ENCODE measurements at places on chromosomes 3 and 15. TPM values are rescaled to one million over a fixed set of nuclear protein-coding genes. Genes with fewer than 3 reads are reported as not detected.

Gene PIERCE2
- 2.7 TPM for total RNA-seq

Gene ATP6V1A
- total RNA-seq: 65.4 TPM

Gene PLOD2
- total RNA-seq: 208 TPM

Gene GOLGA8S
- 0.32 TPM for total RNA-seq

Gene LYSMD4
- 13.2 TPM for total RNA-seq

Gene HMG20A
- 42.5 TPM for total RNA-seq

Gene STAC
- not detected for total RNA-seq

Gene LYZL4
- total RNA-seq: not detected

Gene FOXB1
- total RNA-seq: not detected

- H3K27me3 ChIP-seq: no peaks in the 10 kb centered on the region
- DNase-seq: no peak
- H3K36me3 ChIP-seq: peaks cover 9% of the 10 kb centered on the region
Observed at GRCh38 chr3:10119376-10119775, 3.9 kb downstream of the BRK1 start.

DNA sequence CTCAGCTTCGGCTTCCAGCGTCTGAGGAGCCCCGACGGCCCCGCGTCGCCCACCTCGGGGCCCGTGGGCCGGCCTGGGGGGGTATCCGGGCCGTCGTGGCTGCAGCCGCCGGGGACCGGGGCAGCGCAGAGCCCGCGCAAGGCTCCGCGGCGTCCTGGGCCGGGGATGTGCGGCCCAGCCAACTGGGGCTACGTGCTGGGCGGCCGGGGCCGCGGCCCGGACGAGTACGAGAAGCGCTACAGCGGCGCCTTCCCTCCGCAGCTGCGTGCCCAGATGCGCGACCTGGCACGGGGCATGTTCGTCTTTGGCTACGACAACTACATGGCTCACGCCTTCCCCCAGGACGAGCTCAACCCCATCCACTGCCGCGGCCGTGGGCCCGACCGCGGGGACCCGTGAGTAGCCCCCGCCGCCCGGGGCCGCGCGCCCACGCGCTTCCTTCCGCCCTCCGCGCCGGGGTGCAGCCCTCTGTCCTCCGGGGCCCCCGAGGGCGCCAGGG lies 462 bp downstream of the EDEM1 start:
- peaks cover 51% of the 10 kb centered on the region for H3K4me1 ChIP-seq
- H3K4me3 ChIP-seq: peak overlapping the region; percentile 97
- DNase-seq: no peak
- H3K36me3 ChIP-seq: no peaks in the 10 kb centered on the region
- no peaks in the 10 kb centered on the region for H3K27me3 ChIP-seq
- peak overlapping the region; percentile 93 for H3K27ac ChIP-seq

DNA sequence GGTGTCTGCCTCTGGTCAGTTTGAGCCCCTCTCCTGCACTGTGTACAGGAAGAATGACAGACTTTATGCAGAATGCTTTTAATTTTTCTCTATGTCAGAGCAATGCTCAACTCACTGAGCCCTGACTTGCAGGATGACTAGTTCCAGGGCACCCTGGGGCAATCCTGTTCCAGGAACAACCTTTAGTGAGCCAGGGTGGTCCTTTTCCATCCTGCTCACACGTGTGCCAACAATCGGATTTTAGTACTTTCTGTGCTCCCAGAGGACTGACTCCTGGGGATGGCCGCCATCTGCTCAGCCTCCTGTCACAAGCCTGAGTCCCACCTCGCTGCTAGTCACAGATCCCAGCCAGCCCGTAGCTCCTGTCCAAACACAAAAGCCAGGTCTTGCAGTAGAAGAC lies 48.2 kb upstream of the ALDH1A3 start:
- H3K4me1 ChIP-seq: peaks cover 3% of the 10 kb centered on the region
- no peak overlapping the region for H3K27ac ChIP-seq
- H3K27me3 ChIP-seq: no peaks in the 10 kb centered on the region
- no peak for DNase-seq
- no peaks in the 10 kb centered on the region for H3K36me3 ChIP-seq

GRCh38 chr3:66428733-66429132 lies 72.1 kb downstream of the LRIG1 start:
- no peak for DNase-seq
- H3K4me3 ChIP-seq: peak overlapping the region; percentile 20
- peak overlapping the region; percentile 96 for H3K27ac ChIP-seq
- H3K4me1 ChIP-seq: peaks cover 91% of the 10 kb centered on the region

DNA sequence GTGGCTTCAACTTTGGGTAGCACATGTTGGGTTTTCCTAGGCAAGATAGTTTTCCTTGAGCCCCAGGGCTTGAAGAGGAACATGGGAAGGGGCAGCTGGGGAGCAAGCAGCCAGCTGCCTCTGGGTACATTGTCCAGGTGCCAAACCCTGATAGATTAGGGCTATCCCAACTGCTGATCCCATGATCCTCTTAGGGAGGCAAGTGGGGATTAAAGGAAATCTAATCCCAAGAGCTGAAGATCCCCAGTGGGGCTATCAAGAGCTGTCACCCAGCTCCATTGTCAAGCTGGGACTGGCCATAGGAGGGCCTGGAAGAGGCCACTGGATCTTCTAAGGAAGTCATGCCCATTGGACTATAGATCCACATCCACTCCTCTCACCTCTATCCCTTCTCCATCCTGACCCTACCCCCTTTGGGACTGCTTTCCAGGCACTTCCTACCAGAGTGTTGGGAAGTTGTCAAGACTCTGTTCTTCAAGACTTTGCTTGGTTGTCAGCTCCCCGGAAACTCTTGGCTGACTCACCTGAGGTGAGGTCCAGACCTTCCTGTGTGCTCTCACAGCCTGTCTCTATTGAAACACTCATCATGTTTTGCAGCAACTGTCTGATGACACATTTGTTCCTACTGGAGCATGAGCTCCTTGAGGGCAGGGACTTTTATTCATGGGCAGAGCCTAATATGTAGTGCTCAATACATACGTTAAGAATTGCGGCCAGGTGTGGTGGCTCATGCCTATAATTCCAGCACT lies 5.9 kb downstream of the CAMK2N2 start:
- H3K4me3 ChIP-seq: no peak overlapping the region
- H3K4me1 ChIP-seq: peaks cover 7% of the 10 kb centered on the region
- peaks cover 9% of the 10 kb centered on the region for H3K36me3 ChIP-seq
- peaks cover 3% of the 10 kb centered on the region for H3K27me3 ChIP-seq
- DNase-seq: peak; percentile 26
- no peak overlapping the region for H3K27ac ChIP-seq

GRCh38 chr3:4906107-4906621 lies 73.1 kb upstream of the BHLHE40 start:
- DNase-seq: no peak
- H3K4me1 ChIP-seq: peaks cover 24% of the 10 kb centered on the region
- H3K36me3 ChIP-seq: no peaks in the 10 kb centered on the region
- no peak overlapping the region for H3K27ac ChIP-seq

GRCh38 chr3:151726016-151726415 lies 7.7 kb upstream of the AADACL2 start:
- peaks cover 2% of the 10 kb centered on the region for H3K36me3 ChIP-seq
- H3K4me1 ChIP-seq: peaks cover 20% of the 10 kb centered on the region
- no peaks in the 10 kb centered on the region for H3K27me3 ChIP-seq
- no peak overlapping the region for H3K4me3 ChIP-seq
- DNase-seq: no peak

- no peak for DNase-seq
- peaks cover 73% of the 10 kb centered on the region for H3K4me1 ChIP-seq
- H3K27me3 ChIP-seq: no peaks in the 10 kb centered on the region
- peak overlapping the region; percentile 54 for H3K4me3 ChIP-seq
- peak overlapping the region; percentile 100 for H3K27ac ChIP-seq
- H3K36me3 ChIP-seq: peaks cover 3% of the 10 kb centered on the region
Observed at GRCh38 chr3:42024591-42025351, 62.9 kb upstream of the ULK4 start.

DNA sequence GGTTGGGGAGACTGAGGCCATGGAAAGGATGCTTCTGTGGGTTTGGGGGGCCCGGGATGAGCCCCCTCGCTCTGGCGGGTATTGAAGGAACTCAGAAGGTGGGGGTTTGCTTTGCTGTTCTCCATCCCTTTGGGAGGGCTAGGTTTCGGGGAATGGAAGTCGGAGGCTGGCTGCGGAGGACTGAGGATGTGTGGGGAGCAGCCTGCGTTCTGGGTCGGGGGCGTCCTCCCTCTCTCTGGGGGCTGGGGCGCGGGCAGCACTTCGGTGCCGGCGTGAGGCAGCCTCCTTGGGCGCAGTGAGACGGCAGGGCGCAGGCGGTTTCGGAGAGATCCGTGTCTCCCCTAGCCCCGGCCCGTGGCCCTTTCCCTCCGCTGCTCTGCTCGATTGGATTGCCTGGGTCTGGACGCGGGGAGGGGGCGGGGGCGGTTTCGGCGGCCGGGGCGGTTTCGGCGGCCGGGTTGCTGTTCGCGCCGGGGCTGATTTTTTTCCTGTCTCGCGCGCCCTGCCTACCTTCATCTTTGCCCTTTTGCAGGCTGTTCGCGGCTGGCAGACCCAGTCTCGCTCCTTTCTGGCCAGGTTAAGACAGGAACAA lies 1.4 kb downstream of the PTPRG start:
- H3K27me3 ChIP-seq: peaks cover 2% of the 10 kb centered on the region
- peaks cover 35% of the 10 kb centered on the region for H3K4me1 ChIP-seq
- peak overlapping the region; percentile 87 for H3K27ac ChIP-seq

DNA sequence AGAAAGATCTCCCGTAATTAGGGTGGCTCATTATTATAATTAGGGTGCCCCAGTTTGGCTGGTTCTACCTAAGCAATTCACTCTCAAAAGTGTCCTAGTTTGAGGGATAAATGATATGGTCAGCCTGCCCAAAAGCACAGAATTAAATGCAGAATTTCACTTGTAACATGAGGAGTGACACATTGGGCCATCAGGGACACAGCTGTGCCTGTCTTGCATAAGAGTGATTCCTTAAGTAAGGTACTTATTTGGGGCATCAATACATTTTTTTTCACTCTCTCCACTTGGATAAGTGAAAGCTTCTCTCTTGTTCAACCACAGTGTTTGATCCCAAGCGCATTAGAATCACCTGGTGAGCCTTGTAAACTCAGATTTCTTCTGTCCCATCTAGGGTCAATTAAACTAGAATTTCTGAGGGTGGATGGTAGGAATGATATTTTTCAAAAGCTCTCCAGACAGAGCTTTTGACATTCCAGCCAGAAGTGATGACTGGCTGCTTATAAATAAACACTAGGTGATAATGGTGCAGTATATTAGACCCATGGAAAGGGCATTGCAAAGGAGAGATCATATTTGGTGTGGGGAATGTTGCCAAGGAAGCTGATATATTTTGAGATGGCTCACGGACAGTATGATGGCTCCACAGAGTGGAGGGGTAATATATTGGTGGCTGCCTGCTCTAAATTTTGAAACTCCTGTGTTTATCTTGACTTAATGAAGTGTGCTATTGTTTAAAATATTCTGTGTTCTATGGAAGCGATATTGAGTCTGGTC lies 458.1 kb upstream of the RASGRP1 start:
- H3K4me1 ChIP-seq: peaks cover 41% of the 10 kb centered on the region
- H3K36me3 ChIP-seq: no peaks in the 10 kb centered on the region
- DNase-seq: no peak
- no peaks in the 10 kb centered on the region for H3K27me3 ChIP-seq
- no peak overlapping the region for H3K4me3 ChIP-seq

- no peak for DNase-seq
- no peak overlapping the region for H3K4me3 ChIP-seq
- H3K4me1 ChIP-seq: peaks cover 12% of the 10 kb centered on the region
- H3K36me3 ChIP-seq: peaks cover 8% of the 10 kb centered on the region
- H3K27ac ChIP-seq: no peak overlapping the region
Observed at GRCh38 chr15:39376371-39376909, 204.4 kb upstream of the THBS1 start.

- H3K27ac ChIP-seq: peak overlapping the region; percentile 77
- no peak for DNase-seq
- no peaks in the 10 kb centered on the region for H3K27me3 ChIP-seq
- peaks cover 34% of the 10 kb centered on the region for H3K4me1 ChIP-seq
- H3K4me3 ChIP-seq: no peak overlapping the region
- peaks cover 21% of the 10 kb centered on the region for H3K36me3 ChIP-seq
Observed at GRCh38 chr15:42858540-42858939, 62.0 kb downstream of the TTBK2 start.

- no peaks in the 10 kb centered on the region for H3K4me1 ChIP-seq
- H3K27ac ChIP-seq: no peak overlapping the region
- H3K4me3 ChIP-seq: no peak overlapping the region
- no peaks in the 10 kb centered on the region for H3K36me3 ChIP-seq
- DNase-seq: no peak
Observed at GRCh38 chr3:134697830-134698689, 47.2 kb upstream of the KY start.

DNA sequence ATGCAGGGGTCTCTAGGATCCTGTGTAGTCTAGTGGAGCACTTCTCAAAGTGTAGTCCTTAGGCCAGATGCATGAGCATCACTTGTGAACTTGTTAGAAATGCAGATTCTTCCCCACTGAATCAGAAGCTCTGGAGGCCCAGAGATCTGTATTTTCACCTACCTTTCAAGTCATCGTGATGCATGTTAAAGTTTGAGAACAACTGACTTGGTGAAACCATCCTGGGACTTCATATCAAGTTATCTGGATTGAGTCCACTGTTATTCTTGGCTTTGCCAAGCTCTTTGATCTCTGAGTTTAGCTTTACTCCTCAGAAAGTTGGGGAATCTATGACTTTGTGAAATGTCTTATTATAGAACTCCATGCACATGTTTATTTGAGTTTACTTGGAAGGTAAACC lies 78.5 kb downstream of the ARNT2 start:
- peaks cover 95% of the 10 kb centered on the region for H3K4me1 ChIP-seq
- no peaks in the 10 kb centered on the region for H3K27me3 ChIP-seq
- peak overlapping the region; percentile 65 for H3K27ac ChIP-seq
- no peaks in the 10 kb centered on the region for H3K36me3 ChIP-seq

GRCh38 chr3:185928496-185928895 lies 9.3 kb downstream of the TRA2B start:
- no peak for DNase-seq
- peak overlapping the region; percentile 15 for H3K4me3 ChIP-seq
- H3K4me1 ChIP-seq: peaks cover 90% of the 10 kb centered on the region
- no peaks in the 10 kb centered on the region for H3K27me3 ChIP-seq
- peak overlapping the region; percentile 70 for H3K27ac ChIP-seq

- H3K27ac ChIP-seq: peak overlapping the region; percentile 98
- peaks cover 50% of the 10 kb centered on the region for H3K4me1 ChIP-seq
- H3K4me3 ChIP-seq: peak overlapping the region; percentile 96
- H3K36me3 ChIP-seq: peaks cover 27% of the 10 kb centered on the region
Observed at GRCh38 chr3:156675830-156676767, 1.7 kb downstream of the TIPARP start.

DNA sequence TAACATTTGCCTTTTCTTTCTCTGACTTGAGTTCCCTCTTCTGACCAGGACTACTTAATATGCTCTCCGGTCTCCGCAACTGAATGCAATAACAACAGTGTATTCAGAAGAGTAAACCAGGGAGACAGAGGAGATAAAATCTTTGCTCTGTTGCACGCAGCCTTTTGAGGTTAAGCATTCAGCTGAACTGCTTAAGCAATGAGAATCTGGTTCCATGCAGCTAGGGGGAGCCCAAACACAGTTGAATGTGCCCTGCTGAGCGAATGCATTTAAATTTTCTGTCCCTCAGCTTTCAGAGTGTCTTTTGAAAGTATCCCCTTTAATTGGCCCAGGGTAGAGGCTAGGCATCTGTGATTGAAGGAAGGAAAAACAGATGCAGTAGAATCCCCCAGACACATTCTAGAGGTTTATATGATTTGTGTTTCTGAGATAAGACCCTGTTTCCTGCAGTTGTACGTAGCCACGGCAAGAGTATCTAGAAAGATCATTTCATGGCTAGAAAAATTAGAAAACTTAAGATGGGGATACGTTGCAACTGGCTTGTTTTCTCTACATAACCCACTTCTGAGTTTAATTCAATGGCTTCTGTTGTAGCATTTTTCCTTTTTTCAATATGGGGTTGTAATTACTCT lies 309.6 kb downstream of the TUSC7 start:
- H3K36me3 ChIP-seq: no peaks in the 10 kb centered on the region
- no peak for DNase-seq
- no peak overlapping the region for H3K27ac ChIP-seq
- no peak overlapping the region for H3K4me3 ChIP-seq
- H3K4me1 ChIP-seq: peaks cover 6% of the 10 kb centered on the region
- peaks cover 27% of the 10 kb centered on the region for H3K27me3 ChIP-seq
